ENCODE measurements at places on chromosomes 6 and 20.

DNA sequence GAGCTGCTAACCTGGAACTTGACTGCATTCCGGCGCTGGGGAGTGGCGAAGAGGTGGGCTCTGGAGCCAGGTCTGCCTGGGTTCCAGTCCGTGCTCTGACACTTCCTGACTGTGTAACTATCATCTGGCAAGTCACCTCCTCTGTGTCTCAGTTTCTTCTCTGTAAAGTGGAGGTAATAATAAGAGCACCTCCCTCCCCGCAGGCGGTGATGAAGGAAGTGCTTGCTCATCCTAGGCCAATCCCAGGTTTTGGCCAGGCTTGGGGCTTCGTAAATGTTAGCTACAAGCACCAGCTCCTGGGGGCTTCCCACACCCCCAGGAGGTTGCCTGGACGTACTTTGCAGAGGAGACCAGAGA is 32.8 kb downstream of the SNAI1 start:
- no peak for DNase-seq

DNA sequence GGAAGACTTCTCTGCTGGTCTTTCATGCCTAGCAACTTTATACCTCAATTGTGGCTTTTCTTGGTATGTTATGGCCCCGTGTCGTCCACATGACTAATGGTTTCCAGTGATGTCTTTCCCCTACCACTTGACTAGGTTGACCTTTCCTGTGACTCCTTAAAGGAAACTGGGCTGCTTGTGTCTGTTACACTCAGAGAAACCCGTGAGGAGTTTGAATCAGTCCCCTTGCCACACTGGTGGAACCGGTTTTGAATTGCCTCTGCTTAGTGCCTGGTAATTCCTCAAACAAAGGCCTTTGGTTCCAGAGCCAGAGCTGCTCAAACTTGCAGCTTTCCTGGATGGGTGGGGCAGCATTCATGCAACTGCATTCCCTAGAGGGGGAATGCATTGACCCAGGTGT is 21.9 kb downstream of the ECT2L start:
- peak; percentile 45 for DNase-seq

GRCh38 chr20:48338717-48339116 is 489.1 kb downstream of the PREX1 start:
- DNase-seq: no peak

GRCh38 chr20:59207742-59208357 is 44.2 kb downstream of the ZNF831 start:
- DNase-seq: peak; percentile 82

GRCh38 chr6:43644940-43645612 is at the start of gene RSPH9:
RSPH9 (plus strand) TSS chr6:43645036; CDS start chr6:43645099, 63 bp downstream.
- DNase-seq: peak; percentile 45

Data from activated CD4-positive, alpha-beta T cell treated with anti-CD3 and anti-CD28 coated beads, Interleukin-2, Interleukin-4, amounts not matched to agents 100 ng/mL and 50 ng/mL, durations not matched to agents 16 hours and 8 hours (primary cell).